Activated CD4-positive, CD25-positive, alpha-beta regulatory T cell treated with anti-CD3 and anti-CD28 coated beads, Interleukin-2, amount 50 U/mL, for 24 hours (primary cell): ENCODE measurements at places on chromosomes 7 and 10.

GRCh38 chr10:15245530-15245929 lies 77.0 kb upstream of the NMT2 start:
- no peak for ATAC-seq

DNA sequence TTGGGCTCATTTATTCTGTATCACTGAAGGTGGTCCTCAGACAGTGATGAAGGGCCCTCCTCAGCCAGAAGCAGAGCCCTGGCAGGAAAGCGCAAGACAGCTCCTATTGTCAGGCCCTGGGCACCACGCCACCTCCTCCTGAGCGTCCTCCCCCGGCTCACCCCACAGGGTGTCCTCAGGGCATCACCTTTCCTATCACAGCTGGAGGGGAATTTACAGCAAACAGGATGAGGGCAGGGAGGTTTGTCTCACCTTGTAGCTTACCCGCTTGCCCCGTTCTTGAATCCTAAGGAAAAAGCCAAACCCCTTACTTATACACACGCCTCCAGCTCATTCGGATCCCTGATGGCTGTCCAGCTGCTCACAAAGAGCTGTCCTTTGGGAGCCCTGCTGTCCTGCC lies 50.2 kb upstream of the LANCL2 start:
- no peak for ATAC-seq

- no peak for ATAC-seq
Measured at GRCh38 chr7:15855525-15856109, 169.1 kb upstream of the MEOX2 start.

- no peak for ATAC-seq
Measured at GRCh38 chr7:30406664-30407425, 71.7 kb downstream of the NOD1 start.
